C1 segment of cervical spinal cord (tissue), 14 donors: ENCODE measurements at places on chromosomes 3 and 15.

DNA sequence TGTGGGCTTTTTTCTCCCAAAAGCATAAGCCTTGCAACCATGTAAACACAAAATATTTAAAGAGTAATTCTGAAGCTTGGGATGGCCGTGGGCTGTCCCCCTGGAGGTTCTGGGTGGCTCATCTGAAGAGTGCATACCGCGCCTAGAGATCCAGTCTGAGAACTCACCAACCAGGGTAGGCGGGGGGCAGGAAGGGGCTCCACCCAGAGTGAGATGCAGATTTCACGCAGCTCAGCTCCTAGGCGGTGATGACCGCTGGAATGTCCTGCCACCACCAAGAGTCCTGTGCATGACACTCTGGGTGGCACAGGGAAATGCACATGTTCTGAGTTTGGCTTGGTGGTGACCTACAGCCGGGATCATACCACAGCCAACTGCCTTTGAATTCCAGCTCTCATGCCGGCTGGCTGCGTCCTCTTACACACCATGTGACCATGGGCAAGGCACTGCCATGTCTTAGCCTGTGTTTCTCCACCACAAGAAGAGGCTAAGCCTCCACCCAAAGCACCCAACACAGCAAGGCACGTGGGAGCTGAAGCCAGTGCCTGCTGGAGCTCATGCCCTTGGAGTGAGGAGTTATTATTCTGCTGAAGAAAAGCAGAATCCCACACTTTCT lies 125.1 kb upstream of the IQSEC1 start:
- no peak for DNase-seq

- no peak for DNase-seq
These were observed 199.5 kb upstream of the LMCD1 start for GRCh38 chr3:8301977-8302735.

GRCh38 chr3:55194376-55194775 lies 266.5 kb upstream of the LRTM1 start:
- DNase-seq: no peak

- no peak for DNase-seq
These were observed 77.8 kb upstream of the HES1 start for GRCh38 chr3:194058189-194058571.

DNA sequence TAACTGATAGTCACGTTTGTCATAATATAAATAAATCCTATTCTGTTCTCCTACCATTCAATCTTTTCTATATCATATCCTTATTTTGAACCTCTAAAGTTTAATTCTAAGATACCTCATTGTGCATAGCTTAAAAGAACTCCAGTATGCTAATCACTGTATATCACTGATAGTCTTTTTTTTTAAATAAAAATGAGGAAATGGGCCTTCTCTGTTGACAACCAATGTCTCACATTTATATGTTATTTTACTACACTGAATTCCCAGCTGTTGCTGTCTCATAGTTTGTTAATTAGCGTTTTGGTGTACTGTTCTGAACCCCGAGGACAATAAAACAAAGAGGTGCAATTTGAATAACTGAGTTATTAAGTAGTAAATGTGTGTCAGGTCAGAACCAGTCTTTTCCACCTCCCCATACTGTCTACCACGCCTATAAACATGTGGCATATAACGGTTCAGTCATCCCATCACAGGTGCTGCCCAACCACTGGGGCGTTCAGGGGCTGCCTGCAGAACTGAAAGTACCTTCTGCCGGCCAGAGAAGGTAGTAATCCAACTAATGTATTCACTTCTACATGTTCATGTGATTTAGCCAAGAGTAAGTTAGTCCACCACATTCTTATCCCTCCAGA lies 14.9 kb downstream of the CBLB start:
- no peak for DNase-seq

GRCh38 chr3:128493570-128494366 lies 767 bp upstream of the GATA2 start:
- DNase-seq: no peak

- no peak for DNase-seq
These were observed 116.4 kb upstream of the HES1 start for GRCh38 chr3:194019398-194020165.

GRCh38 chr15:67937153-67937761 lies 97.4 kb upstream of the RNU6-1 start:
- no peak for DNase-seq
